COLO829 (cell line): ENCODE measurements at places on chromosomes 12 and 14.

- DNase-seq: no peak
Observed at GRCh38 chr12:55702861-55703260, 4.8 kb downstream of the ITGA7 start.

GRCh38 chr14:99802301-99803105 is 9.3 kb downstream of the EML1 start:
- DNase-seq: no peak

DNA sequence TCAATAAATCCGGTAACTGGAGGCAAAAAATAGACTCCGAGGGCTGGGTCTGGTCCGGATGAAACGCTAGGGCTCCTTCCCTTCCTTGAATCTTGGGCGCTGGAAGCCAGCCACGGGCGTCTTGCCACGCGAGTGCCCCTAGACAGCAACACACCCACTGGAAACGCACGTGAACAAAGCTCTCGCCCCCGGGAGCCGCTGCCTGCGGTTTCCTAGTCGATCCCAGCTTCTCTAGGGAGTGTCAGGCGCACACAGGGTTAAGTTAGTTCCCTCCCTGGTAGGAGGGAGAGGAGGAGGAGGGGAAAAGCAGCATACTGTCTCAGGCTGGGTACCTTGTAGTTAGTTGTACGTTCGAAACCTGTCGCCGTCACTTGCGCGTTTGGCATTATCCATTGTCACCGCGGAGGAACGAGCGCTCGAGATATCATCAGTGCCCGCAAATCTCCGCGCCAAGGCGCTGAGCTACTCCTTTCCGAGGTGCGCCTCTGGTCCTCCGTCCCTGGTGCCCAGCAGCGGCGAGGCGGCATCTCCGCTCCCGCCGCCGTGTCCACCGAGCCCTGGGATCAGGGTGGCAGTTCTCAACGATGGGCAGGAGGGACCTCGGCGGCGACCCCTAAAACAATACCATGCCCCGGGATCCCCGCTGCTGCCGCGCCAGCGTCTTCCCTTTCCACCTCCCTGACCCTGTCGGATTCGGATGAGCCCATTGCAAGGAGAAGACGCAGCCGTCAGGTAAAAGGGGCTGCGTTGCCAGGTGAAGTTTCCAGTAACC is at the start of gene FLRT2:
Gene FLRT2 (plus strand): TSS at position 342 of the 772 bp plus-strand sequence. CDS start 91,371 bp downstream, outside the sequence.
- no peak for DNase-seq

DNA sequence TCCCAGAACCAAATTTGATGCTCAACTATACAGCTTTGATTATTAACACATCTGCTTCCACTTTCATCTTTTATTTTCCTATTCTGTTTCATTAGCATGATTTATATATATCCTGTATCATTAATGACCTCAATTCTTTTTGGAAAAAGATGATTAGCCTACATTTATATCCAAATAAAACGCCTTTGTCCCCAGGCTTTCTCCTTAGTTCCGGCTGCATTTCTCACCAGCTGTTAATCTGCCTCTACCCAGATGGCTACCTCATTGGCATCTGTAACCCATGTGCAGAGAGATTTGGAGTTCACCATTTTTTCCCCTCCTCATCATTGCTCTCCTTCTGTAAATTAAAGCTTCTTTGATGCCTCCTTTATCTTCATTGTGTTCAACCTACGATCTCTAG is 336.8 kb upstream of the RGS6 start:
- DNase-seq: no peak

GRCh38 chr14:75234173-75235115 is 44.2 kb upstream of the FOS start:
- DNase-seq: no peak

DNA sequence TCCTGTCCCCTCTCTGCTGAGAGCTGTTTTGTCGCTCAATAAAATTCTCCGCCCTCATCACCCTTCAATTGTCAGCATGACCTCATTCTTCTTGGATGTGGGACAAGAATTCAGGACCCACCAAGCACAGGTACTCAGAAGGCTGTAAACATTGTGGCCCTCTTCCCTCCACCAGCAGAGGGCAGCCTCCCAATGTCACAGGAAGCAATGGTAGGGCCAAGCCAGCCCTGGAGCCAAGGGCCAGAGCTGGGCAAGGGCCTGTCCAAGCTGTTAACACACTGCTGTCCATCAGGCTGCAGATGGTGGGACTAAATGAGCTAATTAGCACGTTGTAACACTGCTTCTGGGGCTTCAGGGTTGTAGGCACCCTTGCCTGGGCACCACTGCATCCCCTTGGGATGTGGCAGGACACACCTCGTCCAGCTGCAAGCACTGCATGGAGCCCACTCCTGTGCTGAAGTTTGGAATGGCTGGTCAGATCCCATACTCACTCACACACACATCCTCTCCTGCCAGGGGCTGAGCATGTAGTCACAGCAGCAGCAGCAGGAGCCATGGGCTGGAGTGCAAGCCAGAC is 62.7 kb upstream of the HECTD1 start:
- no peak for DNase-seq

DNA sequence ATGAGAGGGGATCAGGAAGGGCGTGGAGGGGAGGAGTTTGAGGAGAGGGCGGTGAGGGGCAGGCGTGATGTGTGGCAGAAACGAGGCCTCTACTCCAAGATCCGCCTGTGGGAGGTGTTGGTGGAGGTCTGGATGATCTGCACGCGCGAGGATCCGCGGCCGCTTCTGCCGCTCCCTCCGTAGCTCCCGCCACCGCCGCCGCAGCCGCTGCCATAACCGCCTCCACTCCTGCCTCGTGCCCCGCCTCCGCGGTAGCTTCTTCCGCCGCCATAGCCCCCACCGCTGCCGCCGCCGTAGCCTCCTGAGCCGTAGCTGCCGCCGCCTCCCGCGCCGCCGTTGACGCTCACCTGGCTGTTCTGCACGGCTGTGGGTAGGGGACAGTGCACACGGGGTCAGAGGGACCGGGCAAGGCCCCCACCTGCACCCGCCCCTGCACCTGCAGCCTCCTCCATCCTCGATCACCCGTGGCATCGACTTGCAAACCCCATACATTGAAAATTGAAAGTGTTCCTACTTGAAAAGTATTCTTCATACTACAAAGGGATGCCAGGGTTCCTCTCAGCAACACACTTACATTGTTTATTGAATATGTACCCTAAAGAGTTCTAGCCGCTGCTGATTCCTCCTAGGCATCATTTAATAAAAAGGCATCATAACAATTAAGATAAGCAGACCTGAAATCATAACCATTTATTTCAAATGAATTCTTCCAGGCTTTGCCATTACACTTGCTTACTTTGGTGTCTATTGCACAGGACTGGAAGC is 11.1 kb upstream of the KRT1 start:
- no peak for DNase-seq

DNA sequence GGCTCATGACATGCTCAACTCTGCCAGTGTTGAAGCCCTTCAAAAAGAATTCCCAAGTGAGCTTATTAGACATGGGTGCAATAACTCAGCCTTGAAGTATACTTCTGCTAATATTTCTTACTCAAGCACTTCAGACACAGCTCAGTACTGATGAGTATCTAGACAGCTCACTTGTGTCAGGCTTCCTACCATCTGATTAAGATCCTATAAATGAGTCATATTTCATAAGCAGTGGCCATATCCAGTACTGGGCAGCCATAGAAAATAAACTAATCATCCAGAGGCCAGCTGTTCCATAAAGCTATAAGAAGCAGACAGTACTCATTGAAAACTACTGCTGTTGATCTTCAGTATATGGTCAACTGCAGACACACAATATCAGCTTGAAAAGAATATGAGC is 12.9 kb downstream of the FSCB start:
- no peak for DNase-seq

DNA sequence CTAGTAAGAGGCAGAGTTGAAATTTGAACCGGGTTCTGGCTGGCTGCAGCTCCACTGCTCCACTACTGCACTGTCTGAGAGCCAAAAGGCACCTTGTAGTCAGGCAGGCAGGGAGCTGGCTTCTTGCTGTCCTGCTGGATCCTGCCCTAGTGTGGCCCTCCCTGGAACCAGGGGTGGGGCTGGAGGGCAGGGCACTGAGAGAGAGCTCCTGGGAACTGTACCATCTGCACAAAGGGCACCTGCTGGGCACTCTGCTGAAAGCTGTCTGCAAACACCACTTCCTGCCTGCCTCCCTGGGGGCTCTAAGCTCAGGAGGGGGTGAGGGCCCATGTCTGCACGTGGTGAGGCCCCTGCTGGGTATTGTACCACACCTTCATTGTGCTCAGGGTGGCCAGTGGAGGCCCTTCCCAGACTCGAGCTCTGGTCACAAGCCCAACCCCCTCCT is 19.0 kb upstream of the TCL1B start:
- no peak for DNase-seq

DNA sequence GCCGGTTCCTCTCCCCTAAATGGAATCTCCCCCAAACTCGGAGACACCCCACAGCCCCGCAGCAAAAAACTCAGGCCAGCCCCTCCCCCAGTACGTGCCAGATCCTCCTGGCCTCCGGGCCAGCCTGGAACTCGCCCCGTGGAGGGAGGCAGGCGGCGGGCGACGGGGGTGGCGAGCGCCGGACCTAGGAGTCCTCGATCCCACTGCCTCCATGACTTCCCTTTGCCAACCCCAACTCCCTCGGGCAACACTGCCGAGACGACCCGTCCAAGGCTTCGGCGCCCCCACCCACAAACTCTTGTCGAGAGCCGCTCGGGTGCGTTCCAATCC is 400 bp downstream of the ADCY6 start:
- DNase-seq: no peak

- no peak for DNase-seq
Observed at GRCh38 chr12:6953442-6954315, 2.5 kb downstream of the PTPN6 start.

DNA sequence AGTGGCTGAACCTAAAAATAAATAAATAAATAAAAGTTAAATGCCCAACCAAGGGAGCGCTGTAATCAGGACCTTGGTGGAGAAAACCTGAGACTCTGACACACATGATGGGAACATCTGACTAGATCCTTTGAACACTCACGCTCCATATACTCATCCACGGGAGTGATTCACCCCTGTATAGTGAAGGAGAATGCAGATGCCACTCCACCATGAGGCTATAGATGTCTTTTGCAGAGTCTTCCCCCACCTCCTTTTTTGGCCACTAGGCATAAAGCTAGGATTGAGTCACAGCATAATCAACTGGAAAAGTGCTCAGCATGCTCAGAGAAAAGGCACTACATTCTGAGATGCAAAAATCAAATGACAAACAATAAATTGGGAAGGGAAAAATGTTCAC is 19.0 kb downstream of the ADAM20 start:
- no peak for DNase-seq

DNA sequence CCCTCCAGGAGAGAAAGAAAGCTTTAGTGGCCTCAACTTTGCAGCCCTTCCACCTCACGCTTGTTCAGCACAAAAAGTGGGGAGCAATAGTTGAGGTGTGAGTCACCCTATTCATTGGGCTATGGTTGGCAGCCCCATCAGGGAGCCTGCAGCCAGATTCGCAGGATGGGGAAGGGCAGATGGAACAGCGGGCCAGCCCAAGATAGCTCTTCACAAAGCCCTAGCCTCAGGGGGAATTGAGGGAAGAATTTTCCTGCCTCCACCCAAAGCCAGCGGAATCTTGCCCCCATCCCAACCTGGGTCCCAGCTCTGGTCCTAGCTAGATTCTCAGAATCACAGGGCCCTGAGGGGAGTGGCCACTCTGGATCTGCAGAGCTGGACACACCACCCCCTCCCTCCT is 3.6 kb upstream of the KRT5 start:
- DNase-seq: no peak

DNA sequence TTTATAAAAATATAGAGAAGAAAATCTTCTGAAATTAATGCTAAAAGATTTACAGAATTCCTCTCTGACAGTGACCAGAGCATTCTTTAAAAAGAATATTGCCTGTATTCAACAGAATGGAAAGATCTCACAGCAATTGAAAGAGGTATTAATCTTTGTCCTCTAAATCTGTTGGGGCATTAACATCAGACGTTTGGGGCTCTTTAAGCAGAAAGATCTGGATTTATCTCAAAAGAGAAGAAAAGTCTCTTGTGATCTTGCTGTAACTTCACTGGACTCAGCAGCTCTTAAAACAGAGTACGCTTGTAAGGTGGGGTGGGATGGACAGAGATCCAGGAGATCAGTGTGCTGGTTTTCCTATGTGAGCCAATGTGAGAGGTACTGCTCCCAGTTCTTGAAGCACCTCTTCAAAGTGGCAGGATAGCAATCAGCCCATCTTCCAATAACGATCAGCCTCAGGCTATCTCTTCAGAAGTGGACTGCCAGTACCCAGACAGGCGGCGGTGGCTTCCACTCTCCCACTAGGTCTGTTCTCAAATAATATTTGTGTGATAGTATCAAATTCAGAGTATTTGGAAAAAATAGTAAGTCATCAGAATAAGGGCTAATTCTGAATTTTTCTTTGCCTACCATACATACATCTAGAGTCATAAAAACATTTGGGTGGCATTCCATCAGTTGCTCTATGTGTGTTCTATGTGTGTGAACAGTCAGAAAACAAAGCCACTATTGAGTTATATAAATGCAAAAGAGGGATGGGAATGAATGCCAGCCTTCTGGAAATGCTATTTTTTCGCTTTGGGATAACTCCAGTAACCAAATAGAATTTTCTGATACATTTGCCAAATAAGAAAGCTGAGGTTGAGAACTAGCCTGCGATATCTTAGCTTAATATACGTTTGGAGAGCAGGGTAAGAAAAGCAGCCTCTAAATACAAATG is 237.4 kb upstream of the RGS6 start:
- peak; percentile 82 for DNase-seq

DNA sequence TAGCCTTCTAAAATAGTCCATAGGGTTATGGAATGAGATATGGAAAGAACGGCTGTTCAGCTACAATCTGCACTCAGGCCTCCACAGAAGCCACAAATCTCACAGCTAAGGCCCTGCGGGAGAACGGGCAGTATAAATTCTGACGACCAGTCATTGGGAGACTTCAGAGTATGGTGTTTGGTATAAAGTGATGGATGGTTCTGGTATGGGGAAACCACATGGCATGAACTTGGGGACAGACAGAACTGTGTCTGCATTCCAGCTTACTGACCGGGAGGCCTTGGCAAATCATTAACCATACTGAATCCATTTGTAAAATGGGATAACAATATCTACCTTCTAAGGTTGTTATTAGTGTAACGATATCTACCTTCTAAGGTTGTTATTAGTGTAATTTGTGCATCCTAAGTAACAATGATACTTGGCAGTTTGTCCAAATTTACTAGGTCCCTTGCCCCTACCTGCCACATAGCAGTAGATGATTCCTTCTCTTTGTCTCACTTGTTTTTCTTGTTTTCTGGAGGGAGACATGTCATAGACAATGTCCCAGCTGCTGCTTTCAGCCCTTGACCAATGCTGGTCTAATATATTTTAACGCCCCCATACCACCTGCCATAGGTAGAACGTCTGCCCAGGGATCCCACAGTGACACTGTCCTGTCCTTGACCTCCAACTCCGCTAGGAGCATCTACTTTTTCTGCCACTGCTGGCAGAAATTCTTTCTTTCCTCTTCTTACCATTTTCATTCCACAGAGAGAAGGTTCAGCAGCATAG is 6.8 kb downstream of the CDKL1 start:
- DNase-seq: no peak

GRCh38 chr12:29783773-29784666 is at the start of gene TMTC1:
Gene TMTC1 (minus strand): TSS chr12:29783942. CDS start chr12:29783751, 191 bp downstream.
- DNase-seq: peak; percentile 37

GRCh38 chr12:121805171-121806008 is 1.6 kb downstream of the SETD1B start:
- no peak for DNase-seq

- DNase-seq: no peak
Observed at GRCh38 chr12:53185582-53186153, 4.9 kb upstream of the CSAD start.
